ENCODE measurements at places on chromosomes 2 and 18. TPM values are rescaled to one million over a fixed set of nuclear protein-coding genes. Genes with fewer than 3 reads are reported as not detected.

HSBP1L1 gene
- polyA plus RNA-seq = 18.0 TPM

POTEJ gene
- not detected for polyA plus RNA-seq

RTTN gene
- 17.8 TPM for polyA plus RNA-seq

GLI2 gene
- 12.0 TPM for polyA plus RNA-seq

SP5 gene
- polyA plus RNA-seq = 1.1 TPM

FAP gene
- polyA plus RNA-seq = 12.7 TPM

DOCK10 gene
- polyA plus RNA-seq = 13.3 TPM

NTSR2 gene
- polyA plus RNA-seq = not detected

DNA sequence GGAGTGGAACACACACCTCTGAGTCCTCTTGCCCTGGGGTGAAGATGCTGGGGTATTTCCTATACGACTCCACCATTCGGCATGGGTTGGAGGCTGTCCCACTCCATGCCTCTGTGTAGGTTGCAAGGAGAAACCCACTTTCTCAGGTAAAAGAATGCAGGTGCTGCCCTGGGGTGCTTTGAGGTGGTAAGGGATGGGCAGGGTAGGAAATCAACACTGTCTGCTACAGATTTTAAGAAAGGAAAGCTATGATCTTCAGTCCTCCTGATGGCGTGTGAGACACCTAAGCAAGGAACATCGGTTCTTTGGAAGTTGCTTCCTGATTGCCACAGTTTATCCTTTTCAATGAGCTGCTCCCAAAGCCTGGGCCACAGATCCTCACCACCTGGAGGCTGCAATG is 209.2 kb downstream of the NCK2 start:
- no peak for DNase-seq

DNA sequence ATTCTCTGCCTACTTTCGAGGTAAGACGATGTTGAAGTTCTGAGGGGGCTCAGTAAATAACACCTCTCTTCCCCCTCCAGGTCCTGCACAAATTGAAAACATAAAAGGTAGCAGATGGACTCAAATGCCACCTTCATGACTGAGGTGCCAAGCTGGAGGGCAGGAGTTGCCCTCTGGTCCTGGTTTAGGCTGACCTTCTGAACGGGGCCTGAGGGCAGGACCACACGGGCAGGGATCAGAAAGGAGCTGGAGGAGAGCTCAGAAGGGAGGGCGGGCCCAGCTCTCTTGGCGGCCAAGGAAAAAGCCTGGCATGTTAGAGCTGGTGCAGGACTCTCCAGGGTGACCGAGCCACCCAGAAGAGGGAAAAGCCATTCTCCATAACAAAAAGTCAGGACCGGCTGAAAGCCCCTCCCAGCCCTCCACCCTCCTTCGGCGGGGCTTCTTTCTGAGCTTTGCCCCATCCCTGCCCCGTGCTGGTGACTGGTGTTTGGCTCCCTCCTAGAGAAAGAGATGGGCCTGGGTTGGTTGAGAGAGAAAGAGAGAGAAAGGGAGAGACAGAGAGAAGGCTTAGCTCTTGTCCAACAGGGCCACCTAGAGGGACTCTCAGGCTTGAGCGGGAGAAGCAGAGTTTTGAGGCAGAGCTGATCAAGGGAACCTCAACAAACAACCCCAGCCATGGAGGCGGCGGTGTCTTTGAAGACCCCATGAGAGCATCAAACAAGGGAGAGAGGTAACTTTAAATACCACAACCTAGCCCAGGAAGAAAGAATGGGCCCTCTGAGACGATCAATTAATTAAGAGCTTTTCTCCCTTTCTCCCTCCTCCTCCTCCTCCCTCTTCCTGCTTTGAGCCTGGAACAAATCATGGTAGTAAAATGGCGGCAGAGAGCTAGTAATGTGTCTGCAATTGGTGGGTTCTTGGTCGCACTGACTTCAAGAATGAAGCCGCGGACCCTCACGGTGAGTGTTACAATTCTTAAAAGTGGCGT is 50.8 kb downstream of the WIPF1 start:
- DNase-seq = no peak

DNA sequence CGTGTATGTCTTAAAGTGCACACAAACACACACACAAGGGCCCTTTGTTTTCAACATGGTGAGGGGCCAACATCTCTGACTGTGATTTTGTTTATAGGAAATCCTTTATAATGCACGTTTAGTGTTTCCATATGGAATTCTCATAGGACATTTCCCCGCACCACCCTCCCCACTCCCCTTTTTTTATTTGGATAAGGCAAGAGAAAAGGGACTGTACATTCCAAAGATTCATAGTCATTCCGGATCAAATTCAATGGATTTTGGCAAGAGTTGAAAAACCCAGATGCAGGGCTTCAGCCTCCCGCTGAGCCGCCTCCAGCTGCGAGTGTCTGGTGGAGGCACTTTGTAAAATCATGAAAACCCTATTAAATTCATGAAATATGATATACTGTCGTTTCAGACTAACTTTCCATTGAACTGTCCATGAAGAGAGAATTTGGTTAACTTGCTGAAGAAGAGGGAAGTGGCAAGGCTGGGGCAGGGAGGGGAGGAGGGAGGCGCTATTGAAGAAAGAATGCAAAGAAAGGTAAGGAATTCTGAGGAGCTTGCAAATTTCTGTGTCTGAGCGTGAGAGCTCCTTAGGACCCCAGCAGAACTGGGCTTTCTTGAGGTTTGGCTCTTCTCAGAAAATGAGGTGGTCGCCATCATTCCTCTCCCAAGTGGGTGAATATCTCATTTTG is 25.8 kb upstream of the SLC14A2 start:
- DNase-seq = peak; percentile 69

- DNase-seq = no peak
Measured at GRCh38 chr18:68234676-68235075, 480.2 kb downstream of the TMX3 start.

DNA sequence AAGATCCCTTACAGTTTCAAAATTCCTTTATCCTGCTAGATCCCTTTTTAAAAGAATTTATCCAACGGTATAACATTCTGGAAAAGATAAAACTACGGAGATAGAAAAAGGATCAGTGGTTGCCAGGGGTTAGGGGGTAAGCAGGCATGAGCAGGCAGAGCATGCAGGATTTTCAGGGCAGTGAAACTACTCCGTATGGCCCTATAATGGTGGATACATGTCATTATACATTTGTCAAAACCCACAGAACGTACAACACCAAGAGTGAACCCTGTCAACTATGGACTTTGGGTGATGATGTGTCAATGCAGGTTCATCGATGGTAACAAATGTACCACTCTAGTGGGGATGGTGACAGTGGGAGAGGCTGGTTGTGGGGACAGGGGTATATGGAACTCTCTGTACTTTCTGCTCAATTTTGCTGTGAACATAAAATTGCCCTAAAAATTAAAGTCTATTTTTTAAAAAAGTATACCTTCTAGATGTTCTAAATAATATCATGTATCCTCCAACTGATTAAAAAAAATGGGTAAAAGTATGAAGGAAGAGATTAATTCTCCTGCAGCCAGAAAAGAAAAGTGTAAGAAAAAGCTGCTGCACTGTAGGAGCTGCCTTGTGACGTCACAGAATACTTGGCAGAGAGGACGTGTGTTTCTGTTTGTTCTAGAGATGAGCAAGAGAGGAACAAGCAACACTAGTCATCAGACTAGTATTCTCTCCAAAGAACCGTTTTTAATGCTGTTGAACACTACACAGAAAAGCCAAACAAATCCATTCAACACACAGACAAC is 23.6 kb downstream of the ANKRD44 start:
- no peak for DNase-seq

GRCh38 chr2:3105814-3106569 is 271.6 kb downstream of the EIPR1 start:
- no peak for DNase-seq

DNA sequence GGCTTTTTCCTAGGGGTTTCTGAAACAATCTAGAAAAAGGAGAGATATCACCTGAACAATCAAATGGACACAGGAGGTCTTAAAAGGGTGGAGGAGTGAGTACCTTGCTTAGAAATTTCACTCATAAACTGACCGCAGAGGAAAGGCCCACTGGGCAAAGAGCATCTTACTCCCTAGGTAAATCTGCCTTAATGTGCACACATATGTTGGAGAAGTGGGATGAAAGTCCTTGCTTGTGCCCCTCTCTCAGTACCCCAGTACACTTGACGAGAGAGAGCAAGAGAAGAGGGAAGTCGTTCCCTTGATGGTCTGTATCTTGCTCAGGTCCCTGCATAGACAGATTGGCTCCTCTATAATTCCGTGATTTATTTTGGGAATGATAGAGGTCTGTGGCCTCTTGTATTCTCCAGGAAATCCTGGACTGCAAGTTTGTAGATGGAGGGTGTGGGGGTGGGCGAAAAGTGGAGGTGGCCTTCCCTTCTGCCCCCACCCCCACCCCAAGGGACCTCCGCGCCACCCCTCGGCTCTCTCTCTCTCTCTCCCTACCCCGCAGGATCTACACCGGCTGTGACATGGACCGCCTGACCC is 6.8 kb downstream of the TBR1 start:
- no peak for DNase-seq

DNA sequence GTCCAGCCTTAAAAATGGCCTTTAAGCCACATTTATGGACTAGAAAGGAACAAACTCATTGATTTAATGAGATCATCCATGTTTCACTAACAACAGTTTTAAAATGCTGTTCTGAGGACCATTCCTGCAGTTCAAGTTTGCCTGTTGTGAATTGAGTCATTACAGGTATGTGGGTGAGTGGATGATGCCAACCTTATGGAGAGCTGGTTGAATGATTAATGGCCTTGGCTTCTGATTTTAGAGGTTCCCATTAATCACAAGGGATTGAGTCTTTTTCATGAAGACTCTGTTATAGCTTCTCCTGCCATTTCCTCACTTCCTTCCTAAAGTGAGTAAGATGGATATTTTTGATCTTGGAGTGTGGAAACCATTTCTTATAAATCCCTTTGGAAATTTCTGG is 459.8 kb upstream of the SLC14A2 start:
- DNase-seq = no peak

DNA sequence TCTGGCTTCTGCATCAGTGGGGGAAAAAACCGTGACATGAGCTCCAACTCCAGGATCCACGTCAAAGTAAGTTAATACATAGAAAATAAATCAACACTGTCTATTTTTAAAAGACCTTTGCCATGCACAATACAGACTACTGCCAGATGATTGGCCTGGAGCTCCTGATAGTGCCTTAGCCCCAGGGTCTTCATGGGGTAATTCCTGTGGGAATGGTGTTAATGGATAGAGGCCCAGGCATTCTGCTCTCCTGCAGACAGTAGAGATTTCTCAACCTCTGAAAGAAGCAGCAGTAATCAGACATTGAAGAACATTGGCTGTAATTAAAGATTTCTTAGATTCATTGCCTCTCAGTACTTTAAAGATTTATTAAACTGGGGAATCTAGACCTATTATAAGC is 4.3 kb upstream of the PLCL1 start:
- DNase-seq = no peak

DNA sequence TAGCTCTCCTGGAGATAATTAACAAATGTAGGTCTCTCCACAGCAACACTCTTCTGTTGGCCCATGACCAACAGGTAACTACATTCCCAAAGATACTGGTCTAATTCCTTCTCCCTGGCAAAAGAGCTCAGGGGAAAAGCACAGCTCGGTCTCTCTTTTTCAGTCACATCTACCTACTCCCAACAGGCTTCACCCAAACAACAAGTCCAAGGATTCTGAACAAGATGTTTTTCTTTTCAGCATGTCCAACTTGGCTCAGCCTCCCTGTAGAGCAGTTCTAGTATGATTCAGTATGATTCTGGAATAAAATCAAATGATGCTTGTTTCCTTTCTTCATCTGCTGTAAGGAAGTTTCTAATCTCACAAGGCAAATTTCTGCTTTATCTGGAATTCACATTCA is 1704.8 kb upstream of the PIK3C3 start:
- DNase-seq = no peak

GRCh38 chr2:86314125-86314524 is 23.3 kb downstream of the REEP1 start:
- no peak for DNase-seq

DNA sequence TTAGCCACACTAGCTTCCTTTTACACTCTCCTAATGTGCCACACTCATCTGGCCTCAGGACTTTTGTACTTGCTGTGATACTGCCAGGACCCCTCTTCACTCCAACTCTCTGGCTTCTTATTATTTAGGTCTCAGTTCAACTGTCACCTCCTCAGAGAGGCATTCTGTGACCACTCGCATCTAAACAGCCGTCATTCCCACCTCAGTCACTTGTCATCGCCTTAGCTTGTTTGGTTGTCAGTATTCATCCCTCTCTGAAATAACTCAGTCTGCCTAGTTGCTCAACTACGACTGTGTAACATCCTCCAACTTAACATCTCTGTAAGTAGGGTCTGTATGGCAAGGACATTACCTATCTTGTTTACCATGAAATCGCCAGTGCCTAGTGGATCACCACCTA is 27.2 kb downstream of the MGAT4A start:
- DNase-seq = no peak

- no peak for DNase-seq
Measured at GRCh38 chr18:57748770-57749603, 54.1 kb downstream of the ATP8B1 start.

GRCh38 chr2:64773461-64774118 is 119.9 kb upstream of the SERTAD2 start:
- DNase-seq = no peak

GRCh38 chr2:240791821-240792628 is 28.0 kb downstream of the KIF1A start:
- no peak for DNase-seq

DNA sequence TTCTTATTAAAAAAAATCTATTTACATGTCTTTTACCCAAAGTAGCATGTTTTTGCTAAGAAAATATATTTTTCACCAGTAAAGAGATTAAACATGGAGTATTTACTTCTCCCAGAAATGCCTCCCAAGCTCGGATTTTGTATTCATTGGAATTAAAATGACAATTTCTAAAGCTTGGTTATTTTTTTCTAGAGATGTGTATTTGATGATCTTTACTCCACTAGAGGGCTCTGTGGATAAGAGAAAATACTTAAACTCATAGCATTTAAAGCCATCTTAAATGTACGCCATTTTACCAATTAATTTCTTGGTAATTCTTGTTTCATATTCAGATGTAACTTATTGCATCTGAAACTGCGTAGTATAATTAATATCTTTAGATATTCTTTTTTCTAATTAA is 461.4 kb downstream of the GALR1 start:
- DNase-seq = no peak

GRCh38 chr2:205139822-205140463 is 542.4 kb upstream of the NRP2 start:
- DNase-seq = no peak

DNA sequence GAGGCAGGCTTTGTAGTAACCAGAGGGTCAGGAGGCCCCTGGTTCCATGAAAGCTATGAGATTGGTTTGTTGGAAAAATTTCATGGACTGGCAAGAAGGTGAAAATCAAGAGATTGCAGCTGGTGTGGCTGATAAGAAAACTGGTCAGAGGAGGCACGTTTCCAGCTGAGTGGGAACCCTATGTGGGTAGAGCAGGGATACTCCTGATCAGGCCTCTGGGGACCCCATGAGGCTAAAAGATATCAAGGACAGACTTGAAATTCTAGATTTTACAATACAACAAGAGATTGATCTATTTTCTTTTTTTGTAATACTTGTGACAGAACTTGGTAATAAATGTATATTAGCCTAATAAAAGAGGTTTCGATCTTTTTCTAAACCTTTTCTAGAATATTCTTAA is 1615.1 kb downstream of the DPP10 start:
- DNase-seq = no peak
